ENCODE measurements at places on chromosomes 7 and 10.

- no peak for DNase-seq
Measured at GRCh38 chr7:79837915-79838314, 296.7 kb upstream of the GNAI1 start.

- DNase-seq: no peak
Measured at GRCh38 chr7:36037121-36037662, 115.9 kb upstream of the EEPD1 start.

- DNase-seq: no peak
Measured at GRCh38 chr10:32417911-32418547, 27.9 kb upstream of the CCDC7 start.

- peak; percentile 7 for DNase-seq
Measured at GRCh38 chr10:4243651-4244050, 458.6 kb upstream of the KLF6 start.

DNA sequence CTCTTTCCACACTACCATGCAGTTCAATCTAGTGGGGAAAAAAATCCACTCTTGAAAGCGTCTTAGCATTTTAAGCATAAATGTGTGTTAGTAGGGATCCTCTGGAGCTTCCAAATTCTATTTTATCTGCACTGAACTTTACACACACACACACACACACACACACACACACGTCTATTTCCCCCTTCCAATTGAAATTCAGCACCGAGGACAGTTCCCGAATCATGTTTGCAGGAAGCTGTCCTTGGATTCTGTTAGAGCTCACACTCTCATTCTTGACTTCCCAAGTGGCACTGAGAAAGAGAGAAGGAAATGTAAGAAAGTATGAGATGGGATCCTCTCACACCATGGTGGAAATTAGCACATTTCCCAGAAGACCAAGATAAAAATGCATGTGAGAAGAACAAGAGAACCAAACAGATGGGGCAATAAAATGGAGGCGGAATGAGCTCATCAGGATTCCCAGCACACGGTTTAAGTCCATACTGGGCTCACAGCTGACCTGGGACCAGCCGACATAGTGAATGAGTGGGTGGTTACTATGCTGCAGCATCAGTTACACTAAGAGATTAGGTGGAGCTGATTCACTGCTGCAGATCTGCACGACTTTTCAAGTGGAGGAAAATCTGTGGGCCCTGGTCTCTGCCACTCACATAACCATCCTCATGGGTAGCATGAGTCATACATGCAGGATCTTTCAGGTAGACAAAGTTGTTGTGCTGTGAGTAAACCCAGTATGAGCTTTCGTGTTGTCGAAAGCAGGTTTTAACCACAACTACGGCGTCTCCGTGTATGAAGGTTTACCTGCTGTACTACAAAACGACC lies 3.3 kb upstream of the NPTX2 start:
- no peak for DNase-seq

GRCh38 chr7:18873734-18874336 lies 243.6 kb downstream of the TWIST1 start:
- no peak for DNase-seq

- no peak for DNase-seq
Measured at GRCh38 chr7:151551820-151552219, 32.1 kb upstream of the RHEB start.

DNA sequence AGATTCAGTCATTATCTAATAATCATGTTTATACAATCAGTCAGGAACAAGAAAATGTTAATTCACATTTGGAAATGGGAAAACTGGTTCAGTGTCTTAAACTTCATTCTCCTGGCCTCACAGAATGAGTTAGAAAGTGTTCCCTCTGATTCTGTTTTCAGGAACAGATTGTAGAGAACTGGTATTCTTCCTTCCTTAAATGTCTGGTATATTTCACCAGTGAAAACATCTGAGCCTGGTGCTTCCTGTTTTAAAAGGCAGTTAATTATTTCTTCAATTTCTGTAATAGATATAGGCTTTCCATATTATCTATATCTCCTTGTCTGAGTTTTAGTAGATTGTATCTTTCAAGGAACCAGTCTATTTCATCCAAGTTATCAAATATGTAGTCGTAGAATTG lies 97.1 kb upstream of the TMEM168 start:
- DNase-seq: no peak

GRCh38 chr10:7090529-7090928 lies 320.3 kb downstream of the SFMBT2 start:
- no peak for DNase-seq

DNA sequence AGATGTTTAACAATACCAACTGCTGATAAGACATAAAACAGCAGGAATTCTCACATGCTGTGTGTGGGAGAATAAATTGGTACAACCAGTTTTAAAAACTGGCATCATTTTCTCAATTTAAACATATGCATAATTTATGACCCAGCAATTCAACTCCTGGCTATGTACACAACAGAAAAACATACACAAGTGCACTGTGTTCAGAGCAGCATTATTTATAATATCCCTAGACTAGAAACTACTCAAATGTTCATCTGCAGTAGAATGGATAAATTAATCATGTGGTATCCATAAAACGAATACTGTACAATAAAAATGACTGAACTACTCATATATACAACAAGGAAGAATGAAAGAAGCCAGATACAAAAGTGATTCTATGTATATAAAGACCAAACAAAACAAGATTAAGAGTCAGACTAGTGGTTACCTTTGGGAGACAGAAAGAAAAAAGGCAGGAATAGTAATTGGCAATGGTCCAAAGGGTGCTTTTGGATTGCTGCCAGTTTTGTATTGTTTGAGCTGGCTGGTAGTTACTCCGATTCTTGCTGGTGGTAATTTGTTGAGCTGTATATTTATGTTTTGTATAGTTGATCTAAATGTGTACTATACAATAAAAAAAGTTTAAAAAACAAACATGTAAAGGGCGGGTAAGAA lies 306.0 kb downstream of the TFEC start:
- DNase-seq: no peak

GRCh38 chr10:100826983-100827818 lies 81.8 kb downstream of the PAX2 start:
- no peak for DNase-seq

DNA sequence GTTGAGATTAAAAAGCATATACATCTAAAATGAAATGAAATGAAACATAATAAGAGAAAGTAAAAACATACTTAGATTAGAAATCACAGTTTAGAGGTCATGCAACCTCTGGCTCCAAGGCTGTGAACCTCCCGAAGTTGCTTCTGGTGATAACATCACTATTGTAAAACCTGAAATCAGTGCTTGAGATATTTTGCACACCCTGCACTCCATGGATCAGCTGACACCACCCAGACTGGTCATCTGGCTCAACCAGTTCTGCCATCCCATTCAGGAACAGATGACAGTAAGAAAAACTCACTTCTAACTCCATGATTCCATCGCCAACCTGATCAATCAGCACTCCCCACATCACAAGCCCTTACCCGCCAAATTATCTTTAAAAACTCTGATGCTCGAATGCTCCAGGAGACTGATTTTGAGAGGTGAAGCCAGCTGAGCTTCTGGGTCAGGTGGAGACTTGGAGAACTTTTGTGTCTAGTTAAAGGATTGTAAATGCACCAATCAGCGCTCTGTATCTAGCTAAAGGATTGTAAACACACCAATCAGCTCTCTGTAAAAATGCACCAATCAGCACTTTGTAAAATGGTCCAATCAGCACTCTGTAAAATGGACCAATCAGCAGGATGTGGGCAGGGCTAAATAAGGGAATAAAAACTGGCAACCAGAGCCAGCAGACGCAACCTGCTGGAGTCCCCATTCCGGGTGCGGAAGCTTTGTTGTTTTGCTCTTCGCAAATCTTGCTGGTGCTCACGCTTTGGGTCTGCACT lies 162.6 kb upstream of the MAGI2 start:
- no peak for DNase-seq

DNA sequence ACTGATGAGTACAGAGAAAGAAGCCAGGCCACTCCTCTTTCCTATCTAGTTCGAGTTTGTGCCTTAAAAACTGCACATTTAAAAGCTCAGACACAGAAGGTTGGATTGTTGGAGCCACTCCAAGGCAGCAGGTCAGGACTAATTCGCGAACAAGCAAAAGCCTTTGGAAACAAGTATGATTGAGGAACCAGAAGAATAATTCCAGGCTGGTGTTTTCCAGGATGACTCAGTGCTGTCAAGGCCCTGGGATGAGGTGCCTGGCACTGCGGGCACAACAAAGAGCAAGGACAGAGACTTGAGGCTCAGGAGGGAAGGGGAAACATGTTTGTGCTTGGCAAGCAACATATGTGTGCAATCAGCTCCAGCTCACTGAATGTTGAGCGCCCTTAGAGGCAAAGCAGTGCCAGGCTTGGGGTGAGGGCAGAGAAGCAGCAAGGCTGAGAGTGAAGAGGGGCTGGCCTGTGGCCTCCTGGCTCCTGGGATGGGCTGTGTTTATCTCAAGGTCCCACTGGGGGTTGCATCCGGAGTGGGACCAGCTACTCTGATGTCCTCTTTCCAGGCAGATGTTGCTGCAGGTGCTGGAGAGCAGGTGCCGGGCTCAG lies 44.1 kb downstream of the VSTM4 start:
- no peak for DNase-seq

DNA sequence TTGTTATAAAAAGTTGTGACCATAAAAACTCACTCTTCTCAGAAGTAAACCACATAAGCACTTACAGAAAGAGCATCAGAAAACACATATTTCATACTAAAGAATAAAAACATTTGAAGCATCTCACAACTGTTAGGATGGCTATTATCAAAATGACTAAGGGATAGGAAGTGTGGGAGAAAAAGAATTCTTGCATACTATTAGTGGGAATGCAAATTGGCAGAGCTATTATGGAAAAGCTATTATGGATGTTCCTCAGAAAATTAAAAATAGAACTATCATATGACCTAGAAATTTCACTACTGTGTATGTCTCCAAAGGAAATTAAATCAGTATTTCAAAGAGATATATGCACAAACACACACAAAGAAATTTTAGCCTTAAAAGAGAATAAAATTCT lies 25.2 kb upstream of the POT1 start:
- no peak for DNase-seq

DNA sequence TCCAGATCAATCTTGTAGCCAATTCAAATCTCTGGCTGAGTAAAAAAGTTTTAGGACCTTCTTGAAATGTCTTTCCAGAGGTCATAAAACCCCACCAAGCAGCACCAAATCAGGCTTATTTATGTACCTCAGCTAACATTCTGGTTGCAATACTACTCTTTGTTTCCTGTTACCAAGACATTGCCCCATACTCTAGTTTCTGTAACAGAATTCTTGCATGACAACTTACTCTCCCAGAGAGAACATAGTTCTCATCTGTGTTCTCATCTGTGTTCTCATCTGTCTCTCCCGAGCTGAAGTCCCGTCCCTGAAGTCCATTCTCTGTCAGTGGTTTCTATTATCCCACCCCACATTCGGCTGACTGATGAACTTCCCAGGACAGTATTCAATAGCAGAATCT lies 1285.1 kb downstream of the XPNPEP1 start:
- DNase-seq: no peak

All from stimulated activated CD4-positive, alpha-beta T cell treated with anti-CD3 and anti-CD28 coated beads, Interleukin-2, amount 100 ng/mL, for 4 hours (primary cell).